Activated effector memory CD4-positive, alpha-beta T cell treated with anti-CD3 and anti-CD28 coated beads, Interleukin-2, amount 50 U/mL, for 16 hours (primary cell): ENCODE measurements at places on chromosomes 16 and 17.

DNA sequence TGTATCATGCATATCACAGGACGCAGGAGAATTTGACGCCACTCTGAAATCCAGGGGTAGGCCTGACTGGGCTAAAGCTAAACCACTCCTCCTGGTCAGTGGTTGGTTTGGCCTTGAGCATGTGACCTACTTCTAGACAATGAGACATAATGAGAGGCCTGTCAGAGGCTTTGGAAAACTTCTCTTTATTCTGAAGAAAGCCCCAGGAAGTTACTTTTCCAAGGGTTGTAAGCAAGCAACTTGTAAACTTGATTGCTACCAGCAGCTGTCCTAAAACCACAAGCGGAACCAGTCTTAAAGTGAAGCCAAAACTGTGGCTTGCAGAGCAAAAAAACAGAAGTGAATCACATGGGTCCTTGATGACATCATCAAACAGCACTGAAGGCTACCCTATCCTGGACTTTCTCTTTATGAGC is 138.2 kb upstream of the COX10 start:
- no peak for DNase-seq

DNA sequence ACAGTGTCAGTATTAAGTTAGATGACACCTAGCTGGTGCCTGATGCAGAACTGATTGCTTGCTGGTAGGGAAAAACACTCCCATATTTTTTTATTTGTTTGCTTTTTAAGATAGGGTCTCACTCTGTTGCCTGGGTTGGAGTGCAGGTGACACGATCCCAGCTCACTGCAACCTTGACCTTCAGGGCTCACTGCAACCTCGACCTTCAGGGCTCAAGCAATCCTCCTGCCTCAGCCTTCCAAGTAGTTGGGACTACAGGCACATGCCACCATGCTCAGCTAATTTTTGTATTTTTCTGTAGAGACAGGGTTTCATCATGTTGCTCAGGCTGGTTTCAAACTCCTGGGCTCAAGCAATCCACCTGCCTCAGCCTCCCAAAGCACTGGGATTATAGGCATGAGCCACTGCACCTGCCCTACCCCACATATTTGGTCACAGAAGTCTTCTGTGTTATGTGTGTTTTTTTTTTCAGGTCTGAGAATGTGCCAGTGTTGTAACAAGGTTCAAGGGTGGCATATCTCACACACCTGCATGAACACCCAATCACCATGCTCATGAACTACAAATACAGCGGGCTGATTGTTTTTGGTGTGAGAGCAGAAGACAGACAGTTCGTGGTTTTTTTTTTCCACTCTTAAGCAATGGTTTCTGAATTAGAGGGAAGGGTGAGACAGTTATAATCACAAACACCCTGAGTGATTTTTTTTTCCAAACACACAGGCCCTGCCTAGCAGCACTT is 22.8 kb downstream of the SPAG9 start:
- peak; percentile 17 for DNase-seq

GRCh38 chr16:78249056-78249455 is 149.6 kb downstream of the WWOX start:
- DNase-seq = no peak

DNA sequence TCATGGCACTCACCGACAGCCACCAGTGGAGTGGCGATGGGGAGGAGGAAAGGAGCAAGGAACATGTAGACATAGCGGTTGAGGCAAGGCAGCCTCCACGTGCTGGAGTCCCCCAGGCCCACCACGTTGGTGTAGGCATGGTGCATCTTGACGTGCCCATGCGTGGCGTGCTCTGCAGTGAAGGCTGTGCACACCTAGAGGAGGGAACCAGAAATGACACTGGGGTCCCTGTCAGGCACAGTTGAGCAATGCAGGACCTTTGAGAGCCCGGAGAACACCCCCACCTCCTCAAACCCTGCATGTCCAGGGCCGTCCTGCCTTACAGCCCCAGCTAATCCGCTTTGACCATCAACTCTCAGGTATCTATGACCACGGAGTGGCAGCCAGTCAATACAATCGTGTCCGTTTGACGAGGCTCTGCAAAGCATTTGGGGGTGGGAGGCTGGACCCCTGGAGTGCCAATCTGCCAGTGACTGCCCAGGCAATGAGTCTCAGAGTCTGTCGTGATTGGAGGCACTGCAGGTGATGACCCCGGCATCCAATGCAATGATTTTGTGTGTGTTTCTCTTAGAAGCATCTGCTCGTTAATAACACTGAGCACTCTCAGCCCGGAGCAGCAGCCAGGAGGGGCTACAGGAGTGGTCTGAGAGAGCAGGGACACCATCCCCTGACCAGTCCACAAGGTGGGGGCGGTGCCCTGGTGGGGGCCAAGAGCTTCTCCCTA is 9.9 kb upstream of the FDXR start:
- DNase-seq = no peak

DNA sequence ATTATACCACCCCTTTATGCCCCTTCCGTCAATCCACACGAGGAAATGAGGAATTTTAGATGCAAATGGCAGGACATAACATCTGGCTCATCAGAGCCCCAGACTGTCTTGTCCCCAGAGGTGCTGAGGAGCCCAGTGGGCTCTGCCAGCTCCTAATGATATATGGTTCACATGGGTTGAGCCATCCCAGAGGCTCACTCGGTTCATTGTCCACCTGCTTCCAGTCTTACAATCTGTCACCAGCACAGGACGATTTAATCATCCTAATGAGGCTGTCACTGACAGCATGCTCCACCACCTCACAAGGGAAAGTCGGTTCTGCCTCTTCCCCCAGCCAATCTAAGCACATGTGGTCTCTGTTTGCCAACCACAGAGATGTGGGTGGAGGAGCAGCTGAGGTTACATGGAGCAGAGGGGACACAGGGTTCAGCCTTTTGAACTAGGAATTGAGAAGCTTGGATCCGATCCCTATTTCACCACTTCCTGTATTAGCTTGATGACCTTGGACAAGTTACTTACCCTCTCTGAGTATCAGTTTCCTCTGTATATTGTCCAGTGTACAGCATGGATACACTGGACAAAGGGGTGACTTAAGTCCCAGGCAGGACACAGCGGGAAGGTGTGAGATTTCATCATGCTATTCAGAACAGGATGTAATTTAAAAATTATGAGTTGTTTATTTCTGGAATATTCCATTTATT is 27.0 kb upstream of the DHX8 start:
- DNase-seq = no peak

GRCh38 chr16:56116577-56116964 is 74.7 kb upstream of the GNAO1 start:
- no peak for DNase-seq

- DNase-seq = no peak
Observed at GRCh38 chr16:87333581-87334331, 16.6 kb upstream of the C16orf95 start.

- no peak for DNase-seq
Observed at GRCh38 chr17:55743103-55743679, 7.7 kb upstream of the PCTP start.

DNA sequence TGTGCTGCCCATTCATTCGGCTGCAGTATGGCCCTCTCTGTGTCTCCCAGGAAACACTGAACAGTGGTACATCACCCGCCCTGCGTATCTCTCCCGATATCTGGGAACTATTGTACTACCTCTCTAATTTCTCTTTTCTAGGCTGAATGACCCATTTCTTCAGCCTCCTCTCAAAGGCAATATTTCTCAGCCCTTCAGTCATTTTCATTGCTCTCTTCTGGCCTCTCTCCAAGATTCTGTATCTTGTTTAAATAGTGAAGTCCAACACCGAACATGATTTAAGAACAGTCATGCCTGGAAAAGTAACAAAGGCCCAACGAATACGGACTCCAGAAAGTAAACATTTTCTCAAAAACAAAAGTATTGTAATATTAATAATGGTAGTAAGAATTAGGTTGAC is 220.1 kb downstream of the ZFHX3 start:
- DNase-seq = no peak

DNA sequence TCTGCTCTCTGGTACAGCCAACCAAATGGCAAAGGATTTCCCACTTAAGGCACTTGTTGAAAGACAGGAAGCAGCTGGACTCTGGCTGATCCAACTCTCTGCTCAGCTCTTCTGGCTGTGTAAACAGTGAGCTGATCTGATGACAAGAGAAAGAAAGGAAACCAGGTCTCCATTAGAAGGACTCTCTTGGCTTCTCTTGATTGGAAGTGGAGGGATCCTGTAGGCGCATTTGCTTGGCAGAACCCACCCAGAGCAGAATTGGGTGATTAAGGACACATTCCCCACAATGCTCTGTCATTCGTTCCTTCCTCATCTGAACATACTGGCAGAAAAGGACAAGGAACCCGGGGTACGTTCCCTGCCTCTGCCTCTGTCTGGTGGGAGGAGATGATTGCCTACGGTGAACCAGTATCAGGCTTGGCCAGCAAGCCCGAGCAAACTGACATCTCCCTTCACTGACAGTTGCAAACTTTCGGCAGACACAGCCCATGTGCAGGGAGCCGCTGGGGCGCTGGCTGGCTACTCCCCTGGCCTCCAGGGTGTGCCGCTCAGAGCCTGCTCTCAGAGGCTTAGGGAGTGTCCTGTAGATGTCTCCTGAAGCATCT is 29.1 kb downstream of the LDHD start:
- DNase-seq = peak; percentile 39

- no peak for DNase-seq
Observed at GRCh38 chr16:75462806-75463205, 1.7 kb downstream of the TMEM170A start.

DNA sequence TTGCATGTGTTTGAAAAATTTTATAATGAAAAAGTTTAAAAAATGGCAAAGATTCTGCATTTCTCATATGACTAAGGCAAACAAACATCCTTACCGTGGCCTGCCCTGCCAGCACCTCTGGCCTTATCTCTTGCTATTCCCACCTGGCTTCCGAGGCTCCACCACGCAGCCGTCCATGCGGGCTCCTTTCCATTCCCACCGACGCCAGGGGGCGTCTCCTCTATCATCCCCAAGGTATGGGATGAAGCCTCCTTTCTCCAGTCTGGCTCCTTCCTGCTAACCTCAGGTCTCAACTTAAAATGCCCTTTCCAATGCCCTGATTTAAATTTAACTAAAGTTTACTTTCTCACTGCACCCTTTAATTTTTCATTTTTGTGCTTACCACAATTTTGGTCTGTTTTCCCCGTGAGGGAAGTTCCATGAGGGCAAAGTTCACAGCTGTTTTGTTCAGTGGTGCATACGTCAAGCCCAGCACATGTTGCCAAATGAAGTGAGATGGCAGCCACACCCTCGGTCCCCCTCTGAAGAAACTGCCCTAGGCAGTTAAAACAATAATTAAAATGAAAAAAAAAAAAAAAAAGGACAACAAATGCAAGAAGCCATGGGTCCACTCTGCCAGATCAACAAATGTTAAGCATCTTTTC is 13.3 kb upstream of the SDK2 start:
- peak; percentile 69 for DNase-seq

- DNase-seq = no peak
Observed at GRCh38 chr17:1005361-1005946, 8.5 kb downstream of the TIMM22 start.

GRCh38 chr16:79571903-79572535 is 28.5 kb downstream of the MAF start:
- DNase-seq = no peak

DNA sequence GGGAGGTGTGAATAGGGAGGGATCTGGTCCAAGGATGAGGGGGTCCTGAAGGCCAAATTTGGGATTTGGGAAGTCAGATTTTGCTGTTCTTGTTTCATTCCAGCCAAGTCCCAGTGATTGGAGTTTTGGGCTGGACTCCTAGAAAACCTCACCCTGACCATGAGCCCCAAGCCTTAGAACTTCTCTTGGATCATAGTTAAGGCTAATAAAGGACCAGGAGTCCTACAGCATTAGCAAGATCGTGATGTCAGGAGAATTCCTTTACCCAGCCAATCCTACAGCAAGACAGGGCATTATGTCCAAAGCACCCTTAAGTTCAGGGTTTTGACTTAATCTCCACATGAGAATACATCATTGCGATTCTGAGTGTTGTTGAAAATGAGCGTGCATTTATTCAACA is 85.0 kb downstream of the SOX9 start:
- no peak for DNase-seq

GRCh38 chr17:82765371-82765770 is 13.5 kb downstream of the TBCD start:
- DNase-seq = no peak

- DNase-seq = peak; percentile 77
Observed at GRCh38 chr16:58515871-58516767, 802 bp downstream of the SETD6 start.

GRCh38 chr16:11640987-11641817 is 27.1 kb upstream of the SNN start:
- DNase-seq = no peak
